NCI-H460 (cell line): ENCODE measurements at places on chromosomes 5 and 9.

GRCh38 chr5:105931881-105932421 lies 1738.8 kb downstream of the EFNA5 start:
- no peak for DNase-seq

DNA sequence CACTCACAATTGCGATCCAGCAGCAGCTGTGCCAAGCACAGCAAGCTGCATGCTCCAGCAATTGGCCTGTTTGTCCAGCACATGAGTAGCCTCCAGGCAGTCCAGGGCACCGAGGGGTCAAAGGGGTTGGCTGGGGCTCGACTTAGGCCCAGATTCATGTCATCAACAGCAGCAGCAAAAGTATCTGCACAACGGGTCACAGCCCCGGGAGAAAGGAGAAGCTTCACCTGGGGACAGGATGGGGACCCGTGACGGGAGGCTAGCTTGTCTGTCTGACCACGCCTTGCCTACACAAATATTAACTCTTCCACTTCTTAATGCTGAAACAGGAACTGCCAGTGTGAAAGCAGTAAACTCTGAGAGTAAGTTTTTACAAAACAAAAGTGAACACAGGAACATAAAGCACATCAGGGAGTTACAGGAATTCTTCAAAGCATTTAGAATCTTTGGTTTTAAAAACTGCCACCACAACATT lies 191.2 kb downstream of the PIK3R1 start:
- no peak for DNase-seq

GRCh38 chr5:2217219-2217618 lies 334.5 kb upstream of the IRX4 start:
- DNase-seq: no peak

DNA sequence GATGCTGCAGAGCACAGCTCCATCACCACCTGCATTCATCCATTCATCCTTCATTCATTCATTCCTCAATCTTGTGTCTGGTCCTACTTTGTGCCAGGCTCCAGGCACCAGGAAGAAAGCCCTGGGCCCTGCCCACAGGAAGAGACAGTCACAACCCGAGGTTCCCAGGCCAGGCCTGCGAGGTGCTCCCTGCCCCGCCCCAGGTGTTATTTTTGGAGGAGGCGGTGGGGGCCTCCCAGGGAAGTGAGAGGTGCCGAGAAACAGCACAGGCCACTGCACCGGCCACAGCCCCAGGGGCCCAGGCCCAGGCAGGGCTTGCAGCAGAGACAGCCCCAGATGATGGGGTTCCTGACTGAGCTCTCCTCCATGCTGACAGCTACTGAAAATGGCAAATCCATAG lies 33.4 kb downstream of the VAV2 start:
- DNase-seq: no peak

DNA sequence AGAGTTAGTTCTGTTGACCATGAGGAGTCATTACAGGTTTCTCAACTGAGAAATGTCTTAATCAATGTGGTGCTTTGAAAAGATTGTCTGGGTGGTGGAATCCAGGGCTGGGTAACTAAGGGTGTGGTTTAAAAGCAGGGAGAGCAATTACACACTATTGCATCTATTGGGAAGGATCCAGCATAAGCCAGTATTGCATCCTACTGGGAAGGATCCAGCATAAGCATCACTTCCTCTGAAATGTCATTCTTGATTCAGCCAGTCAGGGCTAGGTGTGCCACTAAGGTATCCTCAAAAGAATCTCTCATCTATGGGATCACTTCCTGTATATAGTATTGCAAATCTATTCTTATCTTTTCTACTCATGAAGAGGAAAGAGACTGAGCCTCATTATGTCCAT lies 38.6 kb downstream of the ELOVL7 start:
- DNase-seq: peak; percentile 45

DNA sequence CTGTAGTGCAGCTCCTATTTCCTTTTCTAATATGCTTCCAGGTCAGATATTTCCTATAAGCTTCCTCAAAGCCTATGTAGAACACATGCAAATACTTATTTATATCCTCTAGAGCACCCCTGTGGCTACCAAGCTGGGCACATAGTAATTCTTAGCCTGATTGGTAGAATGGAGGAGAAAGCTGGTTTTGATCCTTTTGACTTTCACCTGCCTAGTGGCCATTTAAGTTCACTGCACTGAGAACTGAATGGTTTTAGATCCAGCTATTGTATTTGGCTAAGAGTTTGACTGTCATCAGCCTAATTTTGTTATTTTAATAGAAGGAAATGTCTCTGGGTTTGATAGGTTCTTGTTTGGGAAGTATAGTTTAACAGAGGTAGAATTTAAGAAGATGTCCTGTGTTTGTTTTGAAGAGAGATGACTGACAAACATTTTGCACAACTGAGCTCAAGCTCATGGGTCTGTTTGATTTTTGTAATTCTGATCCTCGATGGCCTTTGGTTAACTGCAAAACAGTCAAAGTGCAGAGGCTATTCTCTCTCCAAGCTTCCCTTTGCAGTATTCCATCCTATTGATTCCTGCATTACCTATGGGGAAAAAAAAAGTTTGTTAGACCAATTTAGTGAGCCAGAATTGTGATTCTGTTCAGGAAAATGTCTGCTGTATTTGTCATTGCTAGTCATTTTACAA lies 85.4 kb downstream of the KCNN2 start:
- no peak for DNase-seq
